ENCODE measurements at places on chromosomes 7 and 10.

- no peak for DNase-seq
Measured at GRCh38 chr7:132398253-132398925, 177.9 kb downstream of the PLXNA4 start.

DNA sequence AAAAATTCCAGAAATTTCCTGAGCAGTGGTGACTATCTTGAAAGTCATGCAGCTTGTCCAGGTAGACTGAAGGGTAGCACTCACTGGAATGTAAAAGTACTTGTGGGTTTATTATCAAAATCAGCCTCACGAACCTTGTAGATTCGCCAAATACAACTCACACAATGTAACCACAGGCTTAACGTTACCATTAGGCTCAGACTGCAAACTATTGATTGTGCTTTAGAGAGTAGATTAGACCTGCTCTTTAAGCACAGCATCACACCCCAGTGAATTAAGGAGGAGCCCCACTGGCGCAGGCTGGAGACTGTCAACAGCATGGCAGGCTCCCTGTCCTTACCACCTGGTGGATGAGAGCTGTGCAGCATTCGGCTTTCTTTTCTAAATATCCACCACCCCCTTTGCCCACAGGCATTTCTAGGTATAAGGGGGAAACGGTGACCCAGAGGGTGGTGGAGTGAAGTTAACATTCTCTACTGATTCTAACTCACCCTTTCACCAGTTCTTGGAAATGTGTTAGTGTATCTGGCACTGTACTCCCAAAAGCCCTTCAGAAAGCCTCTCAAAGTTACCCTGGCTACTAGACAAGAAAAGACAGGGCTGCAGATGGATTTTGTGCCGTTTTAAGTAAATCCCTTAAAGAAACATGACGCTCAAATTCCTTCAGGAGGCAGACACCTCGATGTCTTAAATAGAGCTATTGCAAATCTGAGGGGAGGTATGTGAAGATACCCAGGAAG is 56.6 kb downstream of the GSDME start:
- no peak for DNase-seq

DNA sequence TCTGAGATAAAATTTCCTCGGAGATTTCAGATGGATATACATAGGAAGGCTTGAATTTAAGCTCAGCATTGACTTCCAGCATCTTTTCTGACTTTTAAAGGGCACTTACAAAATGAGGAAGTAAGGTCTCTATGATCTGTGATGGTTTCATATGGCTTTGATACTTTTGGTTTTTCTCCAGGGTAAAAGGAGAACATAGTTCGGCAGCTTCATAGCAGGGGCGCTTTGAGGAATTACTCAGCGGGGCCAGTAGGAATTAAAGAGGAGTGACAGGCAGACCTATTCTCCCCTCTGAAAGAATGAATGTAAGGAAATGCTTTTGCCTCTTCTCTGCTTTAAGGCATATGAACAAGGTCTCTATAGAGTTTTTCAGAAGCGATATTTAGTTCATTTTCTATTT is 80.0 kb upstream of the PCDH15 start:
- no peak for DNase-seq

GRCh38 chr10:29332761-29333148 is 43.9 kb downstream of the LYZL1 start:
- no peak for DNase-seq

DNA sequence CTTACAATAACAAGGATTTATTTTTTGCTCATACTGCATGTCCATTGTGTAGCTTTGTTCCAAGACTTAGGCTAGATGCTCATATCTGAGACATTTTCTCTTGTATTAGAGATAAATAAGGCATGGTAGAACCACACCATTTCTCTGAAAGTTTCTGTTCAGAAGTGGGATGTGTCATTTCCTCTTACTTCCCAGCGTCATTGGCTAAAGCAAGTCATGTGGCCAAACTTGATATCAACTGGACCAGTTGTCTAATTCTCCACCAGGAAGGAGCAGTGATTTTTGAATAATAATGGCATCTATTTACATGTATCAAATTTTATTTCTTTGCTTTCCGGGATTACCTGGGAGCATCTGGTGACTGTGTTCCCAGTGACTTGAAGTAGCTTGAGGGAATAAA is 38.3 kb downstream of the AHCYL2 start:
- no peak for DNase-seq

DNA sequence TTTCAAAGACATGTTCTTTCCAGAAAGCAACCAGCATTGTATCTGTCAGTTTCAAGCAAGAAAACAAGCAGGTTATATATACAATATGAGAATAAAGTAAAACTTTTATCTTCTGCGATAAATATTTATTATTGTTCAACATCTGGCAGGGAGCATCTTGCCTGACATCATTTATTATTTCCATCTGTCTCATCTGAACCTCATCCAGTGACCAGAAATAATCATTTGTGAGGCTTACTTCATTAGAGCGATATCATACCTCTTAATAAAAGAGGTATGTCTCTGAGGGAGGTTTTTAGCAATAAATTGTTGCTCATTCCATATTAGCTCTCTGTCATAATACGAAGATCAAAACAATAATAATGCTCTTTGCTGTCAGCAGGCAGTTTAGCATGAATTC is 226.1 kb downstream of the CDC14C start:
- no peak for DNase-seq

GRCh38 chr10:111081595-111081994 is 4.8 kb downstream of the ADRA2A start:
- DNase-seq = no peak

GRCh38 chr7:134512271-134512670 is 15.1 kb upstream of the AKR1B10 start:
- no peak for DNase-seq

- DNase-seq = no peak
Measured at GRCh38 chr10:110144507-110144906, 62.9 kb upstream of the MXI1 start.

GRCh38 chr10:52436664-52437063 is 122.6 kb downstream of the DKK1 start:
- DNase-seq = no peak

- DNase-seq = no peak
Measured at GRCh38 chr10:100567826-100568225, 32.1 kb downstream of the HIF1AN start.

GRCh38 chr10:103444478-103444877 is 7.7 kb downstream of the CALHM2 start:
- DNase-seq = no peak

GRCh38 chr10:129078346-129078745 is 388.7 kb upstream of the MGMT start:
- no peak for DNase-seq

Data from NCI-H774 (cell line).